ENCODE measurements at places on chromosomes 11 and 22.

GRCh38 chr11:3623767-3624458 is 17.9 kb downstream of the ART5 start:
- no peak for DNase-seq

DNA sequence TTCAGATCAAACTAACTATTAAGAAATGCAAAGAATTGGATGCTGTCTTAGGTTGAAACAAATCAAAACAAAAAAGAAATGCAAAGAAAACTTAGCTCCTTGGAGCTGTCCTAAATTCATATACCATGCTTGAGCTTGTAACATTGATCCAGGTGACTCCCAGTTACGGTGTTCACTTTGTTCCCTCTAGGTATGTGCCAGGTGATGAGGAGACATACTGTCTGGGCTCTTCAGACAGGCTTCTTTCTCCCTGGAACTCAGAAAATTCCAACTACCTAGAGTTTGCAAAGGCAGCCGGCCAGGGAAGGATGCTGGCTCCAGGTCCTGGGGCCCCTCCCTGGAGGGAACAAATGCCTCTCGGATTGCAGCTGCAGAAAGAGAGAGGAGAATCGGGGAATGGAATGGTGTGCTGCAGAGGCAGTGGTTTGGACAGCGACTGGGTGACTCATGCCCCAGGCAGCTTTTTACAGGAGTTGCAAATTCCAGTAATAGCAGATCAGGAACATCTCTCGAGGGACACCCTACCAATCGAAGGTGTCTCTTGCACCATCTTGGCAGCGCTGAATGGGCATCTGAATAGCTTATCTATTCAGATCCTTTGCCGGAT is 12.3 kb upstream of the ASPHD2 start:
- peak; percentile 87 for DNase-seq

DNA sequence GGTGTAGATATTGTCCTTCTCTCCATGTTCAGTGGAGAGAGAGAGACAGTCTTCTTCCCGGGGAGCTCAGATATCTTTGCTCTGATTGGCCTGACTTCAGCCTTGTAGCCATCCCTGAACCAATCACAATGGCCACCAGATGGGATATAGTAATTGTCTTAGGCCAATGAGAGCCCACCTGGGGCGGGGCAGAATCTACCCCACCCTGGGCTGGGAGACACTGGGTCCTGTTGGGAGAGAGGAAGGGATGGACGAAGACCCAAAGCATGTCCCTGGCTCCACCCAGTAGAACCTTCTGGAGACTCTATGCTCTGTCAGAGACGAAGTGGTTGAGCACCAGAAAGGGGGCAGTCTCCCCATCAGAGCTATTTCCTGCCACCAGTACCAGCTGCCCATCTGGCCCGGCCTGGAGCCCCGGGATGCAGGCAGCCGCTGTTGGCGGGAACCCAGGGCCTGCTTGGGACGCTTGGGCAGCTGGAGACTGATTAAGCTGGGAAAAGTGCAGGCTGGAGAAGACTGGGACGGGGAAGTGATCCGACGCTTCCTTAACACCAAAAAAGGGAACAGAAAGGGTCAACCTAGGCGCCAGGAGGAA is 31.6 kb upstream of the CBX7 start:
- DNase-seq, result peak; percentile 70

- DNase-seq, result no peak
These were observed 50.7 kb upstream of the CWF19L2 start for GRCh38 chr11:107508201-107508857.

- no peak for DNase-seq
These were observed 2.4 kb downstream of the CASP1 start for GRCh38 chr11:105032495-105032894.
